ENCODE measurements at places on chromosomes 11 and 22.

DNA sequence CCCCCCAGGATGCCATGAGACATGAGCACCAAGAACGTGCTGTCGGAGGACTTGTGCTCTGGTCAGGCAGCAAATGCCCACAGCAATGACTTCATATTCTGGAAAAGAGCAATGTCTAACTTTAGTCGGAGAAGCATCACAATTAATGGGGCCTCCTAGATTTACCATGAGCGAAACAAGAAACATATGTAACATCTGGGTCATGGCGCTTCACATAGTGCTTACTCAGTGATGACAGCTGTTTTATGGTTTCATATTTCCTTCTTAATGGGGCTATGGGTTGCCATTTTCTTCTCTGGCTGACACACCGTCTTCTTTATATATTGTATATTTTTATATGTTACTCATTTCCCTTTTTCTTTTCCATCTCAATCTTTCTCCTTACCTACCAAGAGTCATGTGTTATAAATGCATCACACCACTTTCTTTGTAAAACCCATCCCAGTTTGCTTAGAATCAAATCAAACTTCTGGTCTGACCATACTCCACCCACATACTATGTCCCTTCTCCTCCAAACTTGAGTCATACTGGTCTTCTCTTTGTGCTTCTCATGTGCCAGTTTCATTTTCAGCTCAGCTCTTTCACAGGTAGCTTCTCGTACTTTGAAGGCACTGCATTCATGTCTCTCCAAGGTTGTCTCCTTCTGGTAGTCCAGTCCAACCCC, 9.4 kb upstream of the CASP12 start:
- DNase-seq: no peak

- peak; percentile 51 for DNase-seq
Observed at GRCh38 chr11:122782222-122782621, 56.1 kb upstream of the CRTAM start.

DNA sequence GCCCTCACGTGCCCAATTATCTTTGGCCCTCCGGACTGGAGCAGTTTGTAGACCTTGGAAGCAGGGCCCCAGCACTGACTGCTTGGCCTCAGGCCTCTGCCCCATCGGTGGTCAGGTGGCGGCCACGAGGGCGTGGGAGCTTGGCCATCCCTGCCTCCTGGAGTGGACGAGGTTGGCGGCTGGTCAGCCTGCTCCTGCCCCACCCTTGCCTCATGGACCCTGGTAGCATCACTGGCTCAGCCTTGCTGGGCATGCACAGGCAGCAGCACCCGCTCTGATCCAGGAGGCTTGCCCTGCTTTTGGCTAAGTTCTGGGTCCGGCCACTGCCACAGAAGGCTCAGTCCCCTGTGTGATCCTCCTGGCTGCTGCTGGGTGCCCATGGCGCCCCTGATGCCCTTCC, 4.1 kb downstream of the KRTAP5-3 start:
- no peak for DNase-seq

GRCh38 chr11:299951-300735, 817 bp upstream of the IFITM5 start:
- DNase-seq: no peak

DNA sequence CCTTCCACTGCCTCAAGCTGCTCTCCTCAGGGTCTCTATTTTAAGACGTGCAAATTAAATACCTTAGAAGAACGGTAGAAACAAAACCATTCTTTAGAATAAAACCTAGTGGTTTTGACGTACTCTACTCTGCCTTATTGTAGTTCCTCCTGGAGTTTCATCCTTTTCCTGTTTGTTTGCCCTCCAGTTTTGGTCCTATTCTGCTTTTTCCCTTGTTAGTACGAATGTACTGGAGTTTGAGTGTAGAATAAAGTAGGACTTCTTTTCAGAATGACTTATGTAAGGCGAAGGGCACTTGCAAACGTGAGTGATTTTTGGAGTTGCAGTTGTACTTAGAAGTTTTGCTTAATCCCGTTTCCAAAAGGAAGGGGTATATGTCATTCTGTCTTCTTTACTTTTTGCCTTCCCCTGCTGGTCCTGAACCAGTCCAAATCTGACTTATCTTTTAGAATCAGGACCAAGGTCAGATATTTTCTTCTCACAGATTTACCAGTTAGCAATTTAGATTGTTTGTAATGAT, 1.4 kb downstream of the SIK2 start:
- DNase-seq: peak; percentile 3

- no peak for DNase-seq
Observed at GRCh38 chr22:46078241-46079092, 71.9 kb upstream of the PPARA start.

DNA sequence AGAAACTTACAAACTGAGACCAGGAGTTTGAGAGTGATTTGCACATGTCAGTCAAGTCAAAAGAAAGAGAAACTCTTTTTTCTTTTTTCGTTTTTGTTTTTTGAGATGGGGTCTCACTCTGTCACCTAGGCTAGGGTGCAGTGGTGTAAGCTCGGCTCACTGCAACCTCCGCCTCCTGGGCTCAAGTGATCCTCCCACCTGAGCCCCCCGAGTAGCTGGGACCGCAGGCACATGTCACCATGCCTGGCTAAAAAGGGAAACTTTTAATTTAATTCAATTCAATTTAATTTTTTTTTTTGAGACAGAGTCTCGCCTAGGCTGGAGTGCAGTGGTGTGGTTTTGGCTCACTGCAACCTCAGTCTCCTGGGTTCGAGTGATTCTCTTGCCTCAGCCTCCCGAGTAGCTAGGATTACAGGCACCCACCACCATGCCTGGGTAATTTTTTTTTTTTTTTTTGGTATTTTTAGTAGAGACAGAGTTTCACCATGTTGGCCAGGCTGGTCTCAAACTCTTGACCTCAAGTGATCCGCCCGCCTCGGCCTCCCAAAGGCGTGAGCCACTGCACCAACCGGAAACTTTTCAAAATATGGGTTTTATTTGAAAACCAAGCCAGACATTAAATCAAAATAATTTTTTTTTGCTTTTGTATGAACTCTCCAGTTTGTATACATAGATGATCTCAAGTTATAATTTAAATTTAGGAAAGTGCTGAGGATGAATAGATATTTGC, 9.9 kb downstream of the UCP3 start:
- no peak for DNase-seq

GRCh38 chr11:34614344-34615104, 6.4 kb upstream of the EHF start:
- DNase-seq: peak; percentile 87

DNA sequence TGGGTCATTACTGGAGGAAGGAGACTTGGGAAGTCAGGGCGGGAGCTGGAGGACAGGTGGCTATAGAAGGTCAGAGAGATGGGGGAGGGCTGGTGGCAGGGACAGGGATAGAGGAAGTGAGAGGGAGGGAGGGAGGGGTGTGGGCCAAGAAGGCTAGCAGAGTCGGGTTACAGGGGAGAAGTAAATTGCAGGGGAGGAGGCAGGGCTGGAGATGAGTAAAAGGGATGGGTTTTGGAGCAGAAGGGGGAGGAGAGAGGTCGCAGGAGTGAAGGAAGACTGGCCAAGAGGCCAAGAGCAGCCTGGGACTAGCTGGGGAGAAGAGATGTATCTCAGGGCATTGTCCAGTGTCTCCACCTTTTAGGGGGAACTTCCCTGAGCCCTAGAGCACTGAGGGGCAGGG, 33.0 kb downstream of the LRRC10B start:
- peak; percentile 24 for DNase-seq

DNA sequence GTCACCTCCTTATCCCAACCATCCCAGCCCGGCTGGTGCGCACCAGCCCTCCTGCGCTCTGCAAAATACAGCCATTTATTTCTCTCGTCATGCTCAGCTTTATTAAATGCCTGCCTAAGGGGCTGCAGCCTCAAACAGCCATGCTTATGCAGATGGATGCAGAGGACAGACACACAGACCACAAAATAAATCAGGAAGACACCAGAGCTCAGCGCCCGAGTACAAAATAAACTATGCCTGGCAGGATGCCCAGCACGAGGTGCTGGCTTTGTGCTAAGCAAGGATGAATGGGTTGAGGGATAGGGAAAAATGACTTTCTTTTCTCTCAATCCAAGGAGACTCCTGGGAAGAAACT, 70.5 kb downstream of the RPUSD4 start:
- DNase-seq: no peak

All from suppressor macrophage treated with lipopolysaccharide for 1 hour (primary cell).